ENCODE measurements at places on chromosomes 16 and 17.

GRCh38 chr16:695355-696089 lies 5.3 kb upstream of the WDR24 start:
- no peak for DNase-seq

- peak; percentile 55 for DNase-seq
These were observed 41.1 kb upstream of the KLHDC4 start for GRCh38 chr16:87806641-87807546.

DNA sequence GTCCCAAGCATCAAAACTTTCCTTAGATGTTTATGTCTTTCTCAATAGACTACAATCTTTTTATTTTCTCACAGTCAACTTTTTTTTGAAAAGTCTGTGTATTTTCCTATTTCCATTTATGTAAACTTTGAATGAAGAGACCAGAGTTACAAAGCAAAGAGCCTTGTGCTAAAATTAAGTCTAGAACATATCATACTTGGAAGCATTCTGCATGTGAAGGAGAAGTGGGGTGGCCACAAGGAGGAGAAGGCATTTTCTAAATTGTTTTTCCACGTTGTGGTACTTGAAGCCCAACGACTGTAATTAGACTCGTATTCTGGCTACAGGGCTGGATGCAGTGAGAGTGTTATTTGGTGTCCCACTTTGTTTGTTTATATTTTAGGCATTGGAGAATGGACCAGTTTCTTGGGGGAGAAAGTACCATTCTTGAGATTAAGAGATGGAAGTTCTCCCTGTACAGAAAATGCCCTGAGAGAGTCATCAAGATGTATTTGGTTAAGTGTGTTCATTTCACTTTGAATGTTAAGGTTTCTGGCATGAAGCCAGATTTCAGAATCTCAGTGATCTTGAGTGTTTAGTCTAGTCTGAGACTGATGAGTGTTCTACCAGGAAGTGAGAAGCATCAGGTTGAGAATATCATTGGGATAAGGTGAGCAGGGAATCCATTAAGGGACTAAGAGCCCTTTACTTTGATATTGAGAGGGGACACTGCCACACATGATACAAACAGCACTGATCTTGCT lies 71.6 kb downstream of the MAP2K6 start:
- no peak for DNase-seq

DNA sequence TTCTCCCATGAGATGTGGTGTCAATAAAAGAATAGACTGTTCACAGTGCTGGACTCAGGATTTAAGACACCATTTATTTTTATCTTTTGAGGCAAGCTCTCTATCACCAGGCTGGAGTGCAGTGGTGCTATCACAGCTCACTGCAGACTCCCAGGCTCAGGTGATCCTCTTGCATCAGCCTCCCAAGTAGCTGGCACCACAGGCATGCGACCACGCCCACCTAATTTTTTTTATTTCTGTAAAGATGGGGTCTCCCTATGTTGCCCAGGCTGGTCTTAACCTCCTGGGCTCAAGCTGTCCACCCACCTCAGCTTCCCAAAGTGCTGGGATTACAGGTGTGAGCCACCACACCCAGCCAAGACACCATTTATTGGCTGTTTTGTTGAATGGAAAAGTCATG lies 18.6 kb upstream of the DRG2 start:
- no peak for DNase-seq

GRCh38 chr17:57170866-57171265 lies 85.5 kb upstream of the MSI2 start:
- no peak for DNase-seq

GRCh38 chr17:8844229-8845218 lies 22.9 kb downstream of the PIK3R6 start:
- DNase-seq: no peak

DNA sequence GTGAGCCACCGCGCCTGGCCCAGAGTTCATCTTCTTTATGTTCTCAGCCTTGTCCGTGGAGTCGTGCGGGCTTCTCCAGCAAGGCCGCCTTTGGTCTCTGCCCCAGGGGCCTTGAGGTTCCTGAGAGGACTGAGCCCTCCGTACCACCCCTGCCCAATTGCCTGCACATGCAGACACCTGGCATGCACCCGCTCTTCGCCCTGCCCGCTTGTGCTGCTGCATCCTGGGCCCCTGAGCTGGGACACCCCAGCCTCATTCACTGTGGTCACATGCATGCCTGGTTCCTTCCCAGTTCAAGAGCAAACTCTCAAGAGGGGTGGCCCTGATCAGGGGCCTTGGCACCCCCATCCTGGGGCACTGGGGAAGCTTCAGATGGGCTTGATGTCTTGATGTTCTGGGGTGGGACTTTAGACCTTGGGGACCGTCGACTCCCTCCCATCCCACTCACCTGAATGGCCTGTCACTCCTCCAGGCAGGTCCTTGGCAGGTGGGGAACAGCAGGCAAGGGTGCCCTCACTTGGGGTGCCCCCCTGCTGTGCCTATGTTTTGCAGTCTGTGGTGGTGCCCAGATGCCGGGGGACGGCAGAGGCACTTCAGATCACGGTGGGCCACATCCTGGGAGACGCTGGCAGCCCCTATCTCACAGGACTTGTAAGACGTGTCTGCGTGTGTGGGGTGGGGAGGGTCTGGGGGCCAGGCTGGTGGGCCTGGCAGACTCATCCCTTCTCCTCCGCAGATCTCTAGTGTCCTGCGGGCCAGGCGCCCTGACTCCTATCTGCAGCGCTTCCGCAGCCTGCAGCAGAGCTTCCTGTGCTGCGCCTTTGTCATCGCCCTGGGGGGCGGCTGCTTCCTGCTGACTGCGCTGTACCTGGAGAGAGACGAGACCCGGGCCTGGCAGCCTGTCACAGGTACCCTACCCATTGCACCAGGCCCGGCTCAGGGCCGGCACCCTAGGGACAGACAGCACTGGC lies 12.7 kb upstream of the SPNS2 start:
- no peak for DNase-seq

DNA sequence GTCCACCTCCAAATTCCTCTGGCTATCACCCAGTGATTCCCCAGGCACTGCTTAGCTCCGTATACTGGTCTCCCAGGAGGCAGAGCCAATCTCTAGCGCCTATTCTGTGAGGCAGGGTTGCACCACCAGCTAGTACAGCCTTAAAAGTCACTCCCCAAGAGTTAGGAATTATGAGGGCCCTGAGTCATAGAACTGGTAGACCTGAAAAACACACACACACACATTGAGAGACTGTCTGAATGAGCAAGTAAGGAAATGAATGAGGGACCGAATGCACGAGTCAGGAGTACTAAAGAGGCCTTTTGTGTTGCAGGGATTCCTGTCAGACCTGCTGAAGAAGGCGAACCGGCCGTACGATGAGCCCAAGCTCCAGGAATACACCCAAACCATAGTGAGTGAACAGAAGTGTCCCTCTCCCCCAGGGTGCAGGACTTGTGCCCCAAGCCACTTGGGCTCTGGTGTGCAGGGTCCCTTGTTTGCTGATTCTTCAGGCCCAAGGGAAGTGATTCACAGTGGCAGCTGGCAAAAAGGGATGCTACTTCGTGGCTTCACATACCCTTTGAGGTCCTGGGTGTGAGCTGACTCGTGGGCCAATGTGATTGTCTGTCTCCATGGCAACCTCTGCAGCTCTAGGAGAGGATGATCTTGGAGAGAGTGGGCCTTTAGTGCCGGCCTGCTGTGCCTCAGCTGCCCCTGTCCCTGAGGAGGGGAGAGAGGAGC lies 24.7 kb downstream of the CALB2 start:
- DNase-seq: no peak

DNA sequence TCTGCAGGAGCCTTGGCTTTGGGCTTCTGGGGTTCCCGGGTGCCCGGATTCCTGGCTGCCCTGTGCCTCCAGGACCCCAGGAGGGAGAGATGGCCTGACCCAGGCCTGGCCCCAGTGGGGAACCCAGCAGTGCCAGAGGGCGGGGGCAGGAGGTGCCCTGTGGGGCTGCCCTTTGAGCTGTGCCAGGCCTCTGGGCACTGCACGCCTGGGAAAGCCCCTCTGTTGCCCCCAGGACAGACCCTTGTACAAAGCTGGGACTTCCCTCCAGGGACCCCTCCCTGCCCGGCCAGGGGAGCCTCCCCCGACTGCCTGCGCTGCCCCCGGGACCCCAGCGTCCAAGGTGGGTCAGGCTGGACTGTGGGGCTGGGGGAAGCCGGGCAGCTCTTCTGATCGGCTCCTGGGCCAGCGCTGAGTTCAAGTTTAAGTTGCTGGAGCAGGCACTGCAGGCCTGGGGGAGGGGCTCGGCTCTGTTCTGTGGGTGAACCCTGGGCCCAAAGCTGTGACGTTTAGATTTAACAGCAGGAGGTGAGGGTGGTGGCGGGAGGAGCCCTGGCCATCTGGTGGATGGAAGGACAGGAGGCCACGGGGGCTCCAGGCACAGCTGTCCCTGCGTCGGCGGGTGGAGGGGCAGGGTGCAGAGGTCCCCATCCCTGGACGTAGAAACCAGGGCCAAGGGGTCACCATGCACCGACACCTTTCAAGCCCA lies 27.6 kb upstream of the C1QTNF8 start:
- no peak for DNase-seq

DNA sequence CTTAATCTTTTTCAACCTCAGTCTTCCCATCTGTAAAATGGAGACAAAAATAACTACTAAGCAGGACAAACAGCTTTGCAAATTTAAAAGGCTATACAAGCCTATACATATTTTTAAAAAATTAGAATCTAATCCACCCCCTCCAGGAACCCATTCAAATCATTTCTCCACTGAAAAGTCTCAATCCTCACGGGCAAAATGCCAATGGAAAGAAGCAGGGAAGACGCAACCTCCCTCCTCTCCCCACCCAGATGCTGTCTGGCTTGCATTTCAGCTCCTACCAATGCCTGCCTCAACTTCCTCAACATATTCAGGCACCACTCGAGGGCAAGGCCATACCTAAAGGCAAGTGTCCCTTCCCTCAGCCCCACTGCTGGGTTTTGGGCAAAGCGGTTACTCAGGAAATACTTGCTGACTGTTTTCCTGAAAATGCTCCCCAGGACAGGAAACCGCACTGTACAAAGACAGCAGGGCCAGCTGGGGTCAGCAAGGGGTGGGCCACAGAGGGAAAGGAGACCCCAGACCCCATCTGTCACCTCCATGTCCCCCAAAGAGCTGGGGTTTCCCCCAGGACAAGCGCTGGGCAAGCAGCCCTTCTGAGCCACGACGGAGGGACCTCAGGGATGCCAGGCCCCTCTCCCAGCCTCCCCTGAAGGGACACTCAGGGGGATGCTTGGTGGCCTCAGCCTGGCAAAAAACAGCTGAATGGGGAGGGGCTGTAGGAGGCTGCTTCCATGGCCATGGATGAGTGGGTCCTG lies 47.7 kb upstream of the DOC2B start:
- no peak for DNase-seq

- no peak for DNase-seq
These were observed 7.2 kb upstream of the CCDC182 start for GRCh38 chr17:57752031-57752905.

DNA sequence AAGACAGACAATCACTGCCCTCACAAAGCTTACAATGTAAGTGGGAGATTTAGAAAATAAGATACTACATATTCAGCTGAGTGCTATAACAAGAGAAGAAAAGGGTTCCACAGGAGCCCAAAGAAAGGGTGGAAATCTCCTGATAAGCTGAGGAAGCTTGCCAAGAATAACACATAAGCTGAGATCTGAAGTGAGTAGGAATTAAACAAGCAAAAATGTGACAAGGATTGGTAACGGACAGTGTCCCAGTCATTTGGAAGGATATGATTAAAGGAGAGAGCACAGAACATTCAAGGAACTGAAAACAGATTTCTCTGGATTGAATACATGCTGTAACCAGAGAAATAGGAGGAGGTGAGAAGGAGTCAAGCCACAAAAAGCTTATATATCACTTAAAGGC lies 13.0 kb downstream of the CDYL2 start:
- DNase-seq: no peak

GRCh38 chr16:85528528-85529387 lies 84.4 kb upstream of the GSE1 start:
- DNase-seq: no peak

DNA sequence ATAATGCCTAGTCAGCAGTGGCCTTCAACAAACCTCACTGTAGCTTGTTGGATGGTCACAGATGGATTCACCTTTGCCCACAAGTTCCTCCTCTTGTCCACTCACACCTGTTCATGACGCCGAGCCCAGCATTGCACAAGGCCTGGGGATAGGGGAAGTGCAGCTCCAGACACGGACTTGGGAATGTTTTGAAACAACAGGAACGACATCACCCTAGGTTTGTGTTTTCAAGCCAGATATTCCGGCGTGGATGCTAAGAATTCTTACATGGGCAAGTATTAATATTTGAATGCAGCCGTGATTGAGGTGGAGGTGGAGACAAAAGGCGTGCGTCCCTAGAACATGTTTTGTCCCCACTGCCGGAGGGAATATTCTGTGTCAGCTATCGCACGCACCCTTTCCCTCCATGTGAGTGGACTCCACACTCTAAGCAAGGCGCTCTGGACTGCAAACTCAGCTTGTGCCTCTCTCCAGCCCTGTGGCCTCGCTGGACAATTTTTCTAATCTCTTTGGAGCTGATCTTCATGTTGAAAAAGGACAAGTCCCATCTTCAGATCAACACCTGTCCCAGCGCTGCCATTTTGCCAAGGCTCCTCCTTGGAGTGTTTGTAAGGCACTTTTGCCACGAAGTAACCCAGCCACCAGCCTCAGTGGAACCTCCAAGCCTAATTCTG lies 2.0 kb upstream of the BANP start:
- no peak for DNase-seq

DNA sequence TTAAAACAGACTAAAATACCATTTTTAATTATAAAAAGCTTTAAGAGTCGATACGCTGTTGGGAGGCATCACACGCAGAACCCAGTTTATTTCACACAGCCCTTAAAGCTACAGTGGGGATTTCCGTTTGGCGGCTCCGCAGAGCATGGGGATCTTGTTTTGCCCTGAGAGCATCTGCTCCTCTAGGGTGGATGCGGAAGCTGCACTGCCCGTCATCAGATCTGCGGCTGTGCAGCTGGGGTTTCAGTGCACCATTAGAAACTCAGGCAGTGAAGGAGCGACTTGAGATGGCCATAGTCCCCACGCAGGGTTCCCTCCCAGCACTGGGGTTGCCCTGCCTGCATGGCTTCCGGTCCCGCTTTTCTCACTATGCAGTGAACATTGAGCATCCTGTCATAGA lies 62.2 kb upstream of the CHMP6 start:
- DNase-seq: no peak

DNA sequence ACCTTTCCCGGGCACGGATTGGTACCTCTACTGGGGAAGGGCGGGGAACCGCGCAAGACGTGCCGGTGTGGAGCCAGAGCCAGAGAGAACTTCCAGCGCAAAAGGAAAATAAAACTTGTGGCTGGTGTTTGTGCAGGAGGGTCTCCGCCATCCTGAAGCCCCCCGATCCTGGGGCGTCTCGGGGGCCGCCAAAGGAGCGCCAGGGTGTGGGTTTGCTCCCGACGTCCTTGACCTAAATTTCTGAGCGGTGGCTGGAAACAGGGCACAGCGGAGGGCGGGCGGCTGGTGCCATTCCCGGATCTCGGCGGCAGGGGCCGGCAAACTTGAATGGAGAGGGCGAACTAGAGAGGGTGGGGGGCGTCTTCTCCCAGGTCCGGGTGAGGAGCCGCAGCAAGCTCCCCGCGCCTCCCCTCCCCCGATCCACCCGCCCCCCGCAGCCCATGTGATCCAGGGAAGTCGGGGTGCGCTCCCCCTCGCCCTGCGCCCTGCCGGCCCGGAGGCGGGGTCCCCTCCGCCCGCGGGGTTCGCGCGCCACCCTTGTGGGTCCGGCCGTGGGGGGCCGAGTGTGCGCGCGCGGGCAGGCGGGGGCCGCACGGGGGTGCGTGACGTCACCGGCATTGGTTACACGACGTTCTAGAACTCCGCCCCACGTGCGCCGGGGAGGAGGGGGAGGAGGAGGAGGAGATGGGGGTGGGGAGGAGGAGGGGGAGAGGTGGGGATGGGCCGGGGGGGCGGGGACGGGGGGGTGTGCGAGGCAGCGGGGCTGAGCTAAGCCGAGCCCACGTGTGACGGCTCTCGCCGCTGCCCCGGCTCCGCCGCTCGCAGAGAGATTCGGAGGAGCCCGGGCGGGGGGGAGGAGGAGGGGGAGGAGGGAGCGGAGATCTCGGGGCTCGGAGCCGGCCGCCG lies at the start of gene MSI2:
Gene MSI2, plus strand, starts transcription at position 748 of the 906 bp plus-strand sequence. CDS start 220 bp downstream, outside the sequence.
- DNase-seq: peak; percentile 90

All from cerebellar cortex (tissue), 1 donor.